ENCODE measurements at places on chromosomes 1 and 21.

- no peak for DNase-seq
These were observed 904 bp upstream of the RPL22 start for GRCh38 chr1:6200188-6200809.

- no peak for DNase-seq
These were observed 51.5 kb downstream of the MAP3K7CL start for GRCh38 chr21:29181799-29182470.

DNA sequence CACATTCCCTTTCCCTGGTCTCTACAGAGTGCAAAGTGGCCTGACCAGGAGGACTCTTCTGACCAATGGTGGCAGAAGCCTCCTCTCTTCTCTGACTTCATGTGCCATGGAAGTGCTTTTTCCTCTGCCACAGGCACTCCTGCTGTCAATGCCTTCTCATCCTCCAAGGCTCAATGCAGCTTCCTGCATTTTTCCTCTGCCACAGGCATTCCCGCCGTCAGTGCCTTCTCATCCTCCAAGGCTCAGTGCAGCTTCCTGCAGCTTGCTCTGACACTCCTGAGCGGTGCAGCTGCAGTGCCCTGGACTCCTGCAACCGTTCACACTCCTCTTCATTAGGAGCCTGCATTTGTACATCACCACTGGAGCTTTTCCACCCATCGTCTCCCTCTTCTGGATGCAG, 4.7 kb upstream of the ADARB1 start:
- no peak for DNase-seq

DNA sequence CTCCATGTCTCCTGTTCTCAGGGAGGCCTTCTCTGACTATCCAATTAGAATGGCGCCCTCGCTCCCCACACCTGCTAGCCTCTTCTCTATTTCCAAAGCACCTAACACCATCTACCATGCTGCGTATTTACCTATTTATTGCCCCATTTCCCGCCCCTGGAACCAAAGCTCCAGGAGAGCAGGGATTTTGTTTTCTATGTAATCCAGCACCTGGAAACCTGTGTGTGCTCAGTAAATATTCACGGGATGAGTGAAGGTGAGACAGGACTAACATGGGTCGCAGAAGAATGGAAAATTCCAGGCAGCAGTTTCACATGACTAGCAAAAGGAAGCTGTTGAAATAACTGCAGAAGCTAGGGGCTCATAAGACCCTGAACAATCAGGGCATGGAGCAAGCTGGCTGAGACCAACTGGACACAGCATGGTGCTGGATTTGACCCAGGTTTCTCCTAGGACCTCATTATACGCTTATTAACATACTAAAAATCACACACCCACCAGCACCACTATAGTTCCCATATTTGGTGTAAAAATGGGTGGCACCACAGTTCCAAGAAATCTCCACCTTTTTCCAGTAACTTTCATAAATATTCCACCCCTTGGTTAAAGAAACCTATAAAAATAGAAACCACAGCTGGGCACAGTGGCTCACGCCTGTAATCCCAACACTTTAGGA, 15.1 kb upstream of the TENT5B start:
- DNase-seq, result peak; percentile 45

DNA sequence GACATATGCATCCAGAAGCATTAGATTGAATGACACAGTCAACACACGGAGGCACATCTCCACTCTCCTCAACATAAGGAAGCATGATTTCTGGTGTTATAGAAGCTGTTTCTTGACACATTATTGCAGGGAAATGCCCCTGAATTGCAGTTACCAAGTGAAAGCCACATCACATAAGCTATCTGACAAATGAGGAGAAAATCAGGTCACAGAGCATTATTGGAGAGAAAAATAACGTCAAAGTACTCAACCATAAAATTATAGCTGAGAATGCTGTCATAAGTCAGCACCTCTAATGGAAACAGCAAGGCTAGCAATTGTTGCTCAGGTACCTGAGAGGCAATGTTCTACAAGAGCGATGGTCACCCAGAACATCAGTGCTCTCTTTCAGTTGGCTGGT, 169.9 kb upstream of the PALMD start:
- no peak for DNase-seq

DNA sequence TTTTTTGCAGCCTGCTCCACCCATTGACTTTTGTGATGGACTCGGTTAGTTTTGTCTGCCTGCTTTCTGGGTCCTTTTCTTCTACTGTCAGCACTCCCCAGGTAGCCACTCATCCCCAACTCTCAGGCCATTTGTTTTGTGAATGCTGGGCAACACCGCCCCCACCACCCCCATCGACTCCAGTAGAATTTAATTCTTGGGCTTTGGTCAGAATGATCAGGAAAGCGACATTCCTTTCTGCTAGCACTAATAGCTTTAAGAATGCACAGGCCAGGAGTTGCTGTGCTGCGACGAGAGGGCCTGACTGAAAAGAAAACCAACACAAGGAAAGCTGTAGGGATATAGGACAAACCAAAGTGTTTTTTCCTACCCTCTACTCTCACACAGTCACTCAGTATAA, 144.4 kb downstream of the CDC7 start:
- no peak for DNase-seq
